ENCODE measurements at places on chromosomes 2 and 18.

DNA sequence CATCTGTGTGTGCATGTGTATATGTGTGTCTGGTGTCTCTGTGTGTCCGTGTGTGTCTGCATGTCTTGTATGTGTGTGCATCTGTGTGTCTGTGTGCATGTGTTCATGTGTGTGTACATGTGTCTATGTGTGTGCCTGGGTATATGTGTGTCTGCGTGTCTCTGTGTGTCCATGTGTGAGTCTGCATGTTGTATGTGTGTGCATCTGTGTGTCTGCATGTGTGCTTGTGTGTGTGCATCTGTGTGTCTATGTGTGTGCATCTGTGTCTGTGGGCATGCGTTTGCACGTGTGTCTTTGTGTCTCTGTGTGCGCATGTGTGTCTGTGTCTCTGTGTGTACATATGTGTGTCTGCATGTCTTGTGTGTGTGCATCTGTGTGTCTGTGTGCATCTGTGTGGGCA is 207.7 kb downstream of the TNS1 start:
- DNase-seq = no peak

DNA sequence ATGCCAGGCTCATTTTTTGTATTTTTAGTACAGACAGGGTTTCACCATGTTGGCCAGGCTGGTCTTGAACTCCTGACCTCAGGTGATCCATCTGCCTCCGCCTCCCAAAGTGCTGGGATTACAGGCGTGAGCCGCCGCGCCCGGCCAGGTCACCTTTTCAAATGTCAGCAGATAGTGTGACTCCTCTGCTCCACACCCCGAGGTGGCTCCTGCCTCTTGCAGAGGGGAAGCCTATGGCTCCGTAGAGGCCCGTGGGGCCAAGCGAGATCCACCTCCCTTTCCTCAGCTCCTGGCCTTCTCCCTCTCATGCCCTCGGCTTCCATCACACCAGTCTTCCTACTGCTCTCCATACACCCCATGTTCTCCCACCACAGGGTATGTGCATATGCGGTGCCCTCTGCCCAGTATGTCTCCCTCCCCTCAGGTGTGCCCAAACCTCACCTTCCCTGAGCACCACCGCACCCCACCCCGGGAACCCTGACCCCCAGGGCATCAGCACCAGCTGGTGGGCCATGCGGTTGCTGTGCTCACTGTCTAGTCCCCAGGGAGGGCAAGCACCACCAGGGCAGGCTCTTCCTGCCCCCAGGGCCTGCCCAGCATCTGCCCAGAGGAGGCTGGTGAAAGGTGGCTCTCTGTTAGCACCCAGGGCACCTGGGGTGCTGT is 10.7 kb downstream of the GPR17 start:
- no peak for DNase-seq

DNA sequence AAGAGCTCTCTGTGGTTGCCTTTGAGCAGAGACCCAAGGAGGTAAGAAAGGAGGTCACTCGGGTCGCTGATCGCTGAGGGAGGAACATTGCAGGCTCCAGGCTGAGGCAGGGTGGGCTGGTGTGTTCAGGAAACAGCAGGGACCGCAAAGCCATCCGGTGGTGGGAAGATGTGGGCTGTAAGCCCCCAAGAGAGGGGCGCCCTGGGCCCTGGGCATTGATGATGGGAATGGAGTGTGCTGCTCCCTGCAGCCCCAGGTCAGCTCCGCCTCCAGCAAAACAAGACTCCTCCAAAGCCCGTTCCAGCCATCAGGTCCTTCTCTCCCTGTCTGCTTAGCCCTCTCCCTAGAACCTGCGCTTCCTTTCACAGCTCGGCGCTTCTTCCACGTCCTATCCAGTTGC is 229.7 kb downstream of the KLHL29 start:
- DNase-seq = no peak

GRCh38 chr18:24414349-24415003 is 12.0 kb upstream of the IMPACT start:
- DNase-seq = no peak

GRCh38 chr2:13770279-13770678 is 862.2 kb upstream of the LRATD1 start:
- no peak for DNase-seq

Data from renal cortical epithelial cell (primary cell).